Activated CD8-positive, alpha-beta memory T cell treated with anti-CD3 and anti-CD28 coated beads, Interleukin-2, amount 50 U/mL, for 4 hours (primary cell): ENCODE measurements at places on chromosomes 1 and 21.

DNA sequence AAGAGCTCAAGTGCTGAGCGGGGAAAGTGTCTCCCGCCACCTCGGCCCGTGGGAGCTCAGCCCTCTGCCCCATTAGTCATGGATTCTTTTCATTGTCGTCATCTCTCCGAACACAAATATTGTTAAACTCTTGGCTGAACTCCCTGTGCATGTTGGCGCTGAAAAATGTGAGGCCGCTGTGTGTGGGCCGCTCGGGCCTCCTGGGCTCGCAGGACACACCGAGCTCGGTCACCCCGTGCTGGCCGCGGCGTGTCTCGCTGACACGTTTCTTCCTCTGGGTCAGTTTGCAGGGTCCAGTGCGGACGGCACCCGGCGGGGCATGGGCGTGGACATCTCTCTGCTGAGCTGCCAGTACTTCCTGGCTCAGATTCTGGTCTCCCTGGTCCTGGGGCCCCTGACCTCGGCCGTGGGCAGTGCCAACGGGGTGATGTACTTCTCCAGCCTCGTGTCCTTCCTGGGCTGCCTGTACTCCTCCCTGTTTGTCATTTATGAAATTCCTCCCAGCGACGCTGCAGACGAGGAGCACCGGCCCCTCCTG lies 25.6 kb downstream of the SLC45A1 start:
- DNase-seq, result no peak

GRCh38 chr1:101723415-101723814 lies 273.3 kb downstream of the OLFM3 start:
- no peak for DNase-seq

- no peak for DNase-seq
Measured at GRCh38 chr1:220527279-220527907, 543 bp upstream of the MARK1 start.

DNA sequence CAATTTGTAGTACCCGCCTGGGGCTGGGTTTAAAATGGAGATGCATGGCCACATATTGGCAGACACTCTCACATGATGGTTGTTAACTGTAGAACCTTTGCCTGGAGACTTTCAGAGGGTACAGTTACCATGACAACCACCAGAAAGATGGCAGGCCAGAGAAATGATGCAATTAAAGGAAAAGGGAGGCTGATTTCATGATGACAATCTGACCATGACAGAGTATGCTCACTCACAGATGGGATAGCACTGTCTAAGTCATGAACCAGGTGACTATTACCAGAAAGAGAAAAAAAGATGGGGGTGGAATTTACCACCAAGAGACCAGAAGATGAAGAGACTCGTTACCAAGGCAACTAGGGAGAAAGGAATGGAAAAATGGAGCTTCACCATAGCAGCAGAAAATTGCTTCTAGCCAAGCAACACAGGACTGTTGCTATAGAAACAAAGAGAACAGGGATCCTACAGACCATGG lies 3.5 kb upstream of the TRIT1 start:
- no peak for DNase-seq

GRCh38 chr1:37753473-37754321 lies 11.2 kb downstream of the EPHA10 start:
- no peak for DNase-seq

GRCh38 chr1:5297180-5297885 lies 642.9 kb downstream of the AJAP1 start:
- no peak for DNase-seq

DNA sequence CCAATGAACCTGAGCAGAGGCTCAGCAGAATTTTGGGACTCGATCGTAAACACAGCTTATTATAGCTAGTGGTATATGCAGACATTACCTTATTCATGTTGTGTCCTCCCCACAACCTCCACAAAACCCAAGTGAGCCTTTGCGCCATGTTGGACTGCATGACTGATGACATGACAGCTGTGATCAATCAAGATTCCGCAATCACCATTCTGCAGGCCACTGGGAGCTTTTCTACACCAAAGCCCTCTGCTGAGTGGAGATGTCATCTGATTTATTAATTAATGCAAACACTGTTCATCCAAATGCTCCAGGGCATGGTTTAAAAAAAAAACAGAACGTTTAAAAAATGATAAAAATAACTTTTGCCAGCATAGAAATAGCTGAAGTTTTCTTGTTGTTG lies 7.9 kb upstream of the SRP9 start:
- no peak for DNase-seq

DNA sequence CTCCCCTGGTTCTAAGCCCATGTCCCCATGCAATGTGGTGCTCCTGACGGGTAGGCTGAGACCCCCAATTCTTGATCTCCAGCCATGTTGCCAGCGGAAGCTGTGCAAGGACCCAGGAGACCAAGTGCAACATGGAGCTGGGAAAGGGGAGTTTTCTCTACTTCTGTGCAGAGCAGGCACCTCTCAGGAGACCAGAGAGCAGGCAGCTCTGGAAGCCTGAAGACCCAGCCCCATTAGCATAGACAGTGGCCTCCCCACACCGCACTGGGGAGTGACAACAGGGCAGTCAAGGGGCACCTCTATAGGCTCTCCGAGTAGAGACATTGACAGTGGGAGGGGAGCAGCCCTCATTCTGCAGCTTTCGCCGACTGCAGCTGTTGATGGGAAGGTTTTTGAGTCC lies 410.2 kb downstream of the MATN1 start:
- DNase-seq, result no peak

DNA sequence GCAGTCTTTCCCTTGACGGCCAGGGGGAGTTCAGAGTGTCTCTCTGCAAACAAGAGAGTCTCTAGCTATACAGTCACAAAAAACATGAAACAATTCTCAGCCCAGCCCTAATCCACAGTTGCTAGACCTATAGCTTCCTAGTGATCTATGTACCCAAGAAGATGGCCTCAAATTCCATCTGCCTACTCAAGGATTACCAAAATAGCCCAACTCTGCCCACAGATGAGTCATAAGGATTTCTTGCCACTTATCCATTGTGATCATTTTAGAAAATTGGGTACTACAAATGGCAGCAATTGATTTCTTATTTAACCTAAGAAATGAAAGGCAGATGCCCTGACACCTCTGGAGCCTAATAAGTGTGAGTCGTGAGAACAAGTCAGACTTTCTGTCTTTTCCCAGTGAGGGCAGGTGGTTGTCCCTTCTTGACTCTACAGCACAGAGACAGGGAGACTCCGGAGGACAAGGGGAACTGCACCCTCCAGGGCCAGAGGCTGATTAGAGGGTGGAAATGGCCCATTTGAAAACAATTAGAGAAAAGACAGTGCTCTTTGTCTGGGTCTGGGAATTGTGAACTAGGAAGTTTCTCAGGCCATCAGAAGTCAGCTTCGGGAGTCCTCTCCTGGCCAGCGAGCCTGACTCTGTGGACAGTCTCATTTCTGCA lies 65.4 kb downstream of the ABCA4 start:
- DNase-seq, result no peak
